Vagina (tissue), 2 donors: ENCODE measurements at places on chromosomes 2 and 18. TPM values are rescaled to one million over a fixed set of nuclear protein-coding genes. Genes with fewer than 3 reads are reported as not detected.

The GPBAR1 gene
- total RNA-seq = 8.1 TPM

The FIGLA gene
- total RNA-seq = not detected

The FLACC1 gene
- total RNA-seq = 0.74 TPM

The CYP27A1 gene
- 30.0 TPM for total RNA-seq

GRCh38 chr2:205858881-205859441 lies 176.7 kb downstream of the NRP2 start:
- no peak for DNase-seq

GRCh38 chr18:48542513-48543181 lies 3.8 kb downstream of the CTIF start:
- DNase-seq = peak; percentile 83

- DNase-seq = no peak
These were observed 45.3 kb downstream of the PIKFYVE start for GRCh38 chr2:208311321-208311720.

DNA sequence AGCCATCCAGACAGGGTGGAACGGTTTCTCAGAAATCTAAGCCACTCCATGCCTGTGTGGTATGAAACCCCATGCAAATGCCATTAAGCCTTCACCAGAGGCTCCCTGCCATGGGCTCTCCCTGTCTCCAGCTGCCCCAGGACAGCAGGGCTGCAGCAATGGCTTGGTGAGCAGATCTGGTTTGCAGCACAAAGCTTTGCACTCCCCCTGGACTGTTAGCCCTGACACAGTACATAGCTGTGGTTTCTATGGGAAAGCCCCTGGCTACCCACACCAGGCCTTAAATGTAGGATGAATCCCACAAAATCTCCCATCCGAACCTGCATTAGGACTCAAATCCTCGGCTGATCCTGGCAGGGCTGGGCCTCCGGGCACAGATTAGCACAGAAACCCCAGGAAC lies 291.6 kb downstream of the TNS1 start:
- DNase-seq = no peak

- no peak for DNase-seq
These were observed 25.8 kb downstream of the BIN1 start for GRCh38 chr2:127080938-127081755.

GRCh38 chr2:189142893-189143759 lies 36.4 kb downstream of the COL5A2 start:
- no peak for DNase-seq

DNA sequence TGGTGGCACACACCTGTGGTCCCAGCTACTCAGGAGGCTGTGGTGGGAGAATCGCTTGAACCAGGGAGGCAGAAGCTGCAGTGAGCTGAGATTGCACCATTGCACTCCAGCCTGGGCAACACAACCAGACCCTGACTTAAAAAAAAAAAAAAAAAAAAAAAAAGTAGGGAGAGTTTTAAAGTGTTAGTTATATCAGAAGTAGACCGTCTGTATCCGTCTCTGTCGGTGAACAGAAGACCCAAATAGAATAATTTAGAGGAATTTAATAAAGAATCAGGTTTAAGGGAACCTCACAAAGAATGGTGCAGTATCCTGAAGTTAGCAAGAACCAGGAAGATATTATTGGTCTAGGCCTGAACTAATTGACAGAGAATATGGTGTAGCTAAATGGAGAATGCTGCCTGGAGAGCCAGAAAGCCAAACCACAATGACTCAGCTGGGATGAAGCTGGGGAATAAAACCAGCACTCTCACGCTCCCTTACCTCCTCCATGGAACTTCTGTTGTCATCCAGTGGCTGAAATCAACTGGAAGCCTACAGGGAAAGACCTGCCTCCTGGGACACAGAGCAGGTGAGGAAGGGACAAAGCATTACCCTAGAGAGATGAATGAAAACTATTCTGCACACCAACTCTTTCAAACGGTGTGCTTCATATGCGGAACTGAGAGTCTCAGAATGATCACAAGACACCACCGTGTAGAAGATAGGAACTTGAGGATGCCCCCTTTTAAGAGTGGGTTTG lies 39.1 kb upstream of the PLEKHM3 start:
- DNase-seq = no peak

DNA sequence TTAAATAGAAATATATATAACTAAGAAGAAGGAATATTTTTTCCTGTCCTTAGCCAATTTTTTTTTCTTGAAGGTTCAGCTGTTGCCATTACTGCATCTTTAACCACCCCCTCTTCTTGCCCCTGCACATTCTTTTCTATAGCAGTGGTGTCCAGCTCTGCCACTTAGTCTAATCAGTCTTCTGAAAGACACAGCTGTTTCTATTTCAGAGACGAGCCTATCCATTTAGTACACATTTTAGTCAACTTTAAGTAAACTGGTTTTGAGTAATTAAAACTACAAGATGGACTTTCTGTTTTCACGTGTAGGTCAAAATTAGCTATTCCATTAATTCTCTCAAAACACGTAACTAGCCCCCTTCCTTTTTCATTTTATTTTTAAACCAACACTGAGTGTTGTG lies 21.0 kb downstream of the SPOPL start:
- DNase-seq = no peak

GRCh38 chr2:219737270-219737691 lies 109.9 kb downstream of the SLC4A3 start:
- DNase-seq = no peak

DNA sequence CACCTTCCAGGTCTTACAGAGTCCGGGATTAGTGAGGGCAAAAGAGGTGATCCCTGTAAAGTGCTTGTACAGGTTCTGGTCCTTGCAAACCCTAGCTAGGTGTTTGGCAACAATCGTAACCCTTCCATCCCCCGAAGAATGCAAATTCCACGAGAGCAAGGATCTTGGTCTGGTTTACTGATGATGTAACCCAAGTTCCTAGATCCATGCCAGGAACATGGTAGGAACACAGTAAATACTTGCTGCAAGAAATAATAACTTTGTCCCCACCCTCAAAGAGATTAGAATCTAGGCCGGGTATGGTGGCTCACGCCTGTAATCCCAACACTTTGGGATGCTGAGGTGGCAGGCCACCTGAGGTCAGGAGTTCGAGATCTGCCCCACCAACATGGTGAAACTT lies 6.8 kb upstream of the NEU2 start:
- DNase-seq = no peak

GRCh38 chr18:46464926-46465655 lies 191.9 kb downstream of the LOXHD1 start:
- no peak for DNase-seq
